ENCODE measurements at places on chromosomes 4 and X.

- no peak for DNase-seq
These were observed 266.9 kb upstream of the DIAPH2 start for GRCh38 chrX:96417695-96418094.

DNA sequence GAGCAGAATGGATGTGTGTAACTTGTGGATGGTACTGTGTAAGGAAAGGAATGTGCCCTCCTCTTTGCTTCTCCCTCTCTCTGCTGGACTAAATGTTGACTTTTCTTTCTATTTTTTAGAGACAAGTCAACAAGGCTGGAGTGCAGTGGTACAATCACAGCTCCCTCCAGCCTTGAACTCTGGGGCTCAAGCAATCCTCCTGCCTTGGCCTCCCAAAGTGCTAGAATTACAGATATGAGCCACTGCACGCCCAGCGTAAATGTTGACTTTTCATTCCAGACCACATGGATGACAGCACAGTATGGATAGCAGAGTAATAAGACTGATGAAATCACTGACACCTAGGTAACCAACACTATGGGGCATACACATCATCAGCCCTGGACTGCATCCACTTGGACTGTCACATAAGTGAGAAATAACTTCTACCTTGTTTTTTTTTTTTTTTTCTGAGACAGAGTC lies 5.1 kb upstream of the RPS3A start:
- no peak for DNase-seq

DNA sequence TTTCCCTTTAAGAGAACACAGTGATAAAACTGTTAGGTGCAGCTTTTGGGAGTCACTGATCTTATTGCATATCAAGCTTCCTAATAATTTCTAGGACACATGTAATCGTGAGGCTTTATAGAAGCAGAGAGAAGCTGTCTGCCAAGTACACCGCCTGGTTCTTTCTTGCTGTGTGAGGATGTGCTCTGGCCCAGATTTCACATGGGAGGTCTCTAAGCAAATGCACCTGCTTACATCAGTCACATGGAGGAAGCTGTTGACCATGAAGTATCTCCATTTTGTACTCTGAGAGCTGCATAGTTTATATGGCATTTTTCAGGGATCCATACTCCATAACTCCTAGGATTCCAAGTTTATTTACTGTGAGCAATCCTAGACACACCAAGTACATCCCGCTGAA lies 37.1 kb downstream of the RGS12 start:
- no peak for DNase-seq

DNA sequence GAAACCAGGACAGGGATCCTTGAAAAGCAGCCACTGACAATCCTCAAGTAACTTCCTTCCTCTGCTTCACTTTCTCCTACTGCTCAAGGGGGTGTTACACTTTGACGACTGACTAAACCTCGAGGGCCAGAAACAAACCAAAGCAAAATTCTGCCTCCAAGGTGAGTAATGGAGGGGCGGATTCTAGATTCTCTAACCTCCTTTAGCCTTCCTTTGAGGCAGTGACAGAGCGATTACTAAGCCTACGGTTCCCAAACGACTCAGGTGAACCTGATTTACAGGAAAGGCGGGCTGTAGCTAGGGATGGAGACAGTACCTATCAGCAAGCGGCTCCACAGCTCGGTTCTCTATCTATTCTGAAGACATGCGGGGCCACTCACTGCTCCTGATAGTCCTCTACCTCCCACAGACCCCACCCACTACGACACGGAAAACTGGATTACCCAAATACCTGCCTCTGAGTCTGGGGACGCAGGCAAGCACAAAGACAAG lies 487 bp downstream of the TBCK start:
- DNase-seq = no peak

- DNase-seq = no peak
These were observed 13.6 kb downstream of the CHST7 start for GRCh38 chrX:46587158-46587557.

DNA sequence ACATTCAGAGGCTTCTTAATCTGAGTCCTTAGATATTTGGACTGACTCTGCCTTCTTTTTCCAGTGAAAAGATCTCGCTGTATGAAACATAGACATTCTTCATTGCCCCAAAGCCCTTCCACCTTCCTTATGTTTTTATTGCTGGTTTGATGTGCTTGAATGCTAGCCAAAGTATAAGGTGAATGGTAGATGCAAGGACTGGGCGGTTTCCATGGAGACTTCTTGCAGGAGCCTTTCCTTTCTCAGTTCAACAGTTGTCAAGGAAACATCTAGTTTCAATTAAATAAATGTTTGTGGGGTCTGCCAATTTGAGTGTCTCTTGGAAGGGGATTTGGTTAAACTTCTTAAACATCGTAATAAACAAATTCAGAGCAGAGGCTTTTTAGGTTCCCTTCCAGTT lies 46.0 kb downstream of the REPS2 start:
- no peak for DNase-seq

GRCh38 chrX:102712216-102712966 lies at the start of gene GPRASP2:
Gene GPRASP2, plus strand, starts transcription at chrX:102712448. Its CDS starts 2,422 bp downstream, at chrX:102714870.
- DNase-seq = peak; percentile 6

- DNase-seq = no peak
These were observed 34.5 kb downstream of the KDM5C start for GRCh38 chrX:53190363-53190960.
